Activated CD4-positive, alpha-beta T cell treated with anti-CD3 and anti-CD28 coated beads, Interleukin-2, amount 10 ng/mL, durations not matched to agents 7 days and 5 days (primary cell): ENCODE measurements at places on chromosomes 5 and 9. TPM values are rescaled to one million over a fixed set of nuclear protein-coding genes. Genes with fewer than 3 reads are reported as not detected.

Gene CARD6
- total RNA-seq = 5.0 TPM

Gene MYORG
- 2.8 TPM for total RNA-seq

Gene ZNF483
- 2.4 TPM for total RNA-seq

Gene SLC23A1
- total RNA-seq = 0.75 TPM

Gene CDH9
- total RNA-seq = not detected

Gene NEUROG1
- not detected for total RNA-seq

Gene GOLPH3
- 71.3 TPM for total RNA-seq

Gene CBY3
- total RNA-seq = 0.35 TPM

Gene SPINK7
- total RNA-seq = not detected
